ENCODE measurements at places on chromosomes 2 and 18.

DNA sequence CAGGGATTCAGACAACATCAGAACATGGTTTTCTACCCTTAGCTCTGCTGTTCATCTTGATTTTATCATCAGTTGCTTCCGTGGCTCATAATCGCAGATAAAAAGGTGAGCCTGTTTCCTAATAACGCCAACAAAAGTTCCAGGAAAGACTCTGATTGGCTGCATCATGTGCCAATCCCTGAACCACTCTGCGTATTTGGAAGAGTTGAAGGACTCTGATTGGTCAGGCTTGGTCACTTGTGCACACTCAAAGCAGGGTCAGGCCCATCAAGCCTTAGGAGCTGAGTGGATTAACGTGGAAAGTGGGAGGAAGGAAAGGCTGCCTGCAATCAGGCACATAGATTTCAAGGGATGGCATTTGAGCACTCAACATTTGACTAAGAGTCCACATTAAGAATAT is 11.4 kb downstream of the TXNDC2 start:
- no peak for DNase-seq

- no peak for DNase-seq
These were observed 159.0 kb upstream of the RASGRP3 start for GRCh38 chr2:33317369-33318007.

DNA sequence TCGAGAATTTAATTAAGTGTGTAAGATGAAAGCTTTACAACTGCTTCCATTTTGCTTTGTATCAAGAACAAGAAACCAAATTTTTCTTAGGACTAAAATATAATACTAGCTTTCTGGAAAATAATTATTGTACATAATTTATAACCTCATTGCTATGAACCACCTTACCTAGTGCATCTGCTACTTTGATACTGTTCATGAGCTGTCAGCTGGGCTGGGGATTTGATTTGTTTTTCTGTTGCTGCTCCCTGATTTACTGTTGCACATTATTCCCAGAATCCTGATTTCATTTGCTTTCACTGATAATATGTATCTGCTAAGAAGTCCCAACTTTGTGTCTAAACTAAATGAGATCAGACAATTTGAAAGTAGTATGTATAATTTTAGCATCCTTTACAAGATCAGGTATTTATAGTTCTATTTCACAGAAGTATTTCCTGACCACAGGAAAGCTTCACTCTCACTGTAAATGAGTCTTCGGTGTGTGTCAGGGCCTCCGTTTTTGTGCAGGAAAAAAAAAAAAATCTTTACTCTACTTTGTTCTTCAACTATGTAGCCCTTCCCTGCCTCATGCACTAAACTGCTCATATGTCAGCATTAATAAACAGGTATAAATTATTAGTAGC is 105.6 kb upstream of the CCDC150 start:
- DNase-seq, result no peak

GRCh38 chr2:209840434-209840833 is 68.8 kb downstream of the UNC80 start:
- DNase-seq, result no peak

GRCh38 chr18:34959211-34959829 is 81.9 kb upstream of the MAPRE2 start:
- no peak for DNase-seq

DNA sequence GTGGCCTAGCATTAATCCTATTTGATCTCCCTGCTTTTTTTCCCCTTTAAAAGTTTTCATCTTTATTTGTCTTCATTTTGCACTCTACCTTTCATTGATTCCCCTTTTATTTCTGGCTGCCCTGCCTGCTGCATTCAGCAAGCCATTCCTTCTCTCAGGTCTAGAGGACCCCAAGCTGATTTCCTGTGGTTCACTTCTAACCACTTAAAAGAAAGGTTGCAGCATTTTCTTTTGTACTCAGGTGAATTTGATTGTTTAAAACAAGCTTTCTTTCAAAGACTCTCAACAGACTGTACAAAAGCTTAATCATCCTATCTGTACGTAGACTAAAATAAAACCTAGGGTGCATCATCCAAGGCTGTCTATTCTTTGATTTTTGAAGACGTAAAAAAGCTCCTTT is 160.3 kb downstream of the CSRNP3 start:
- DNase-seq, result no peak

DNA sequence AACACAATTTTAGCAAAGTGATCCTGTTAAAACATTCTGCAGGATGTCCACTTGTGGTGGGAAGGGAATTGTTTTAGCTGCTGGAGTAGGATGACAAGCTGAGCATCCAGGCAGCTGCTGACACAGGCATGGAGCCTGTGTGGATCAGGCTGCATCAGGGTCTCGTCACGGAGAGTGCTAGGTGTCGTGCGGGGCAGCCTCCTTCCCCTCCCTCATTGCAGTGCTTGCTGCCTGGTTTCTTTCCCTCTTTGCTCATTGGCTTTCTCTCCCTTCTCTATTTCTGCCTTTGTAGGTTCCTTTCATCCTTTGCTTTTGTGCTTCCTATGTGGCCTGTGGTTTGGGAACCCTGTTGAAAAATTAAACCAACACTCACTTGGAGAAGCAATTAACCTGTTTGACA is 172.9 kb downstream of the TPGS2 start:
- no peak for DNase-seq

- DNase-seq, result no peak
These were observed 301.4 kb downstream of the CMPK2 start for GRCh38 chr2:6564326-6564725.

DNA sequence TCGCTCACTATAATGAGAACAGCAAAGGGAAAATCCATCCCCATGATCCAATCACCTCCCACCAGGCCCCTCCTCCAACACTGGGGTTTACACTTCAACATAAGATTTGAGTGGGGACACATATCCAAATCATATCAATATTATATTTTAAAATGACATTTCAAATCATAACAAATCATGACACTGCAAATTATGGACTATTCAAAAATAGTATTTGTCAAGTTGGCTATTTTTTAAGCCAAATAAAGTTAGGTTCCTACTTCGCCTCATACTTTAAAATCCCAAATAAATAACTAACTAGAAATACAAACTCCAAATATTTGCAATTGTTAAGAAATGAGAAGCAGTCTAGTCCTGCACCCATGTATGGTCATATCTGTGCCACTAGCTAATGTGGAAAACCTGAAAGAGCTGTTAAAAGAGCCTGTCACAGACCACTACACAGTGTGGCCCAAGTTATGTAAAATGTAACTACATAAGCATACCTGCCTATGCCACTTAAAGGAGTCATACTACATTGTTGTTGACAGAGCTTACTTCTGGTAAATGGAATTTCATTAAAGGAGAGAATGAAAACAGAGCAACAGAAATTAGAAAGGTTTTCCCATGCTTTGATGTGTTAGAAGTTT is 334.7 kb upstream of the GULP1 start:
- DNase-seq, result no peak

- DNase-seq, result no peak
These were observed 338.0 kb downstream of the BCL11A start for GRCh38 chr2:60215386-60215901.

DNA sequence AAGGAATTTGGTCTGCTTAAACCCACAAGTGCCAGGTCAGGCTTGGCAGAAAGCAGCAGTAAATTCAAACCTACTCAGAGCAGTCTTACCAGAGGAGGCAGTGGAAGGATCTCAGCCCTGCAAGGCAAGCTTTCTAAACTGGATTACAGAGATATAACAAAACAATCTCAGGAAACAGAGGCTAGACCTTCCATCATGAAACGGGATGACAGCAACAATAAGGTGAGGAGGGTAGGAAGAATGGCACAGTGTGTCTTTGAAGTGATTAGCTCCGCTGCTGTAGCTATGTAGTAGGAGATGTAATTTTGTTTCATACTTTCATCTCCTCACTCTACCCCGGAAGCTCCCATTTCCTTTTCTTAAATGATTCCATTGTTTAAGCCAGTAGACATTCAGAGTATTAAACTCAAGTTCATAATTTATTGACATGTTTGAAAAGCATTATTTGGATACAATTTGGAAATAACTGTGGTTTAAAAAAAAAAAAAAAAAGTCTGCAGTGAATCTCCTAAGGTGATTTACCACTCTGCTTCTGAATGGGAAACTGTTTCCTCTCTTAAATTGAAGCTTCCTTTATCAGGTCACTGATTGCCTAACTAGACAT is 29.4 kb upstream of the DYSF start:
- DNase-seq, result no peak

- no peak for DNase-seq
These were observed 52.6 kb downstream of the TWIST2 start for GRCh38 chr2:238900511-238900910.

DNA sequence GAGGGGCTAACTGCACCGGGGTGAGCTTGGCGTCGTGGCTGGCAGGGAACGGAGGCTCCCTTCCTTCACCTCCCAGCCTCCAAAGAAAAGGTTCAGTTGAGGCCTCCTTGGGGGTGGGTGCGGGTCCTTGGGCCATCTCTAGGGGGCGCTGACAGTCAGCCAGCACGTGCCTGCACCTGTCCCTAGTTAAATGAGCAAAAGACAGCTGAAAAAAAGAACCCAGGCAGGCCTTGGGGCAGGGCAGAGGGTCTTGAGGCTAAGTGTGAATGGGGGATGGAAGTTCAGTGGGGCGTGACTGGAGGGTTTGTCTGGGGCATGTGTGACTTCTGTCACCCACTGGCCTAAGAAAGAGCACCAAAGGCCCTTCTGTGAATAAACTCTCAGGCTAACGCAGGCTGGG is 56.4 kb downstream of the ZFP36L2 start:
- no peak for DNase-seq

- DNase-seq, result no peak
These were observed 796.1 kb downstream of the DCDC2C start for GRCh38 chr2:4499316-4500030.

- no peak for DNase-seq
These were observed 44.9 kb downstream of the APLF start for GRCh38 chr2:68512326-68512725.

GRCh38 chr18:73043211-73043610 is 175.4 kb upstream of the NETO1 start:
- DNase-seq, result no peak

- no peak for DNase-seq
These were observed 211.6 kb downstream of the MGAT5 start for GRCh38 chr2:134465228-134466105.

GRCh38 chr2:54724560-54725342 is 1.3 kb downstream of the EML6 start:
- DNase-seq, result no peak

DNA sequence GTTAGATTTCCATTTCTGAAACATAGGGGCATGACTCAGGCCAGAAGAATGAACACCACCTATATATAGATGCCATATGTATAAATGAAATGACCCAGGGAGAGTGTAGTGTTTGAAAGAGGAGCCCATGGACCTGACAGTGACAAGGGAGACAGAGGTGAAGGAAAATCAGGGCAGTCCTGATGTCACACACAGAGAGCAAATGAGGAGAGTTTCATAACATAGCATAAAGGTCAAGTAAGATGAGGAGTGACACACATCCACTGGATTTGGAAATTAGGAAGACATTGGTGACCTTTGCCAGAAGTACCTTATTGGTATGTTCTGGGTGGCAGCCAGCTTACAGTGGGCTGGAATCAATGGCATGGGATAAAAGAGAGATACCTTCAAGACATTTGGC is 276.7 kb downstream of the ZNF385B start:
- no peak for DNase-seq

GRCh38 chr2:218015586-218016521 is 13.1 kb upstream of the TNS1 start:
- no peak for DNase-seq

- DNase-seq, result no peak
These were observed 14.5 kb upstream of the LPIN2 start for GRCh38 chr18:3027370-3027891.
